ENCODE measurements at places on chromosomes 11 and 22. TPM values are rescaled to one million over a fixed set of nuclear protein-coding genes. Genes with fewer than 3 reads are reported as not detected.

The OR52H1 gene
- polyA plus RNA-seq: not detected

The SLC6A5 gene
- polyA plus RNA-seq: 2.1 TPM

The ADAMTS8 gene
- 1.2 TPM for polyA plus RNA-seq

The ABCG4 gene
- 11.2 TPM for polyA plus RNA-seq

The PRR14L gene
- 15.9 TPM for polyA plus RNA-seq

The UBXN1 gene
- 196 TPM for polyA plus RNA-seq

The CASP5 gene
- 0.37 TPM for polyA plus RNA-seq

The PAX6 gene
- 3.1 TPM for polyA plus RNA-seq

The FGF4 gene
- polyA plus RNA-seq: 0.28 TPM

The IFITM2 gene
- polyA plus RNA-seq: 283 TPM

The SCGB1A1 gene
- not detected for polyA plus RNA-seq

The SYT8 gene
- 0.98 TPM for polyA plus RNA-seq

The KDM4E gene
- 0.17 TPM for polyA plus RNA-seq

The INPPL1 gene
- polyA plus RNA-seq: 48.1 TPM

The UPB1 gene
- polyA plus RNA-seq: 6.7 TPM

The MS4A15 gene
- 0.82 TPM for polyA plus RNA-seq

The SMIM35 gene
- polyA plus RNA-seq: 0.17 TPM

The LUZP2 gene
- polyA plus RNA-seq: 0.98 TPM

The E2F8 gene
- polyA plus RNA-seq: 5.3 TPM

The MMP10 gene
- 1.1 TPM for polyA plus RNA-seq

The C11orf91 gene
- 12.8 TPM for polyA plus RNA-seq

The APOL4 gene
- polyA plus RNA-seq: 4.3 TPM

The CSF2RB gene
- 4.0 TPM for polyA plus RNA-seq

The IFITM10 gene
- 2.6 TPM for polyA plus RNA-seq

The STIP1 gene
- polyA plus RNA-seq: 267 TPM

The CECR2 gene
- polyA plus RNA-seq: 7.1 TPM

The CDC42BPG gene
- 5.3 TPM for polyA plus RNA-seq

The OR10G7 gene
- polyA plus RNA-seq: not detected

The HSCB gene
- 10.2 TPM for polyA plus RNA-seq

The GANAB gene
- 190 TPM for polyA plus RNA-seq

The TMEM191C gene
- polyA plus RNA-seq: 35.3 TPM

The ARL2 gene
- polyA plus RNA-seq: 235 TPM

The CCND1 gene
- 16.4 TPM for polyA plus RNA-seq

The DENND5A gene
- 51.2 TPM for polyA plus RNA-seq

The PRPF19 gene
- polyA plus RNA-seq: 71.6 TPM

The OR5W2 gene
- polyA plus RNA-seq: not detected

The CYTH4 gene
- polyA plus RNA-seq: 6.8 TPM

The OR6T1 gene
- 0.71 TPM for polyA plus RNA-seq

The SYT9 gene
- polyA plus RNA-seq: 4.1 TPM

The HTATIP2 gene
- polyA plus RNA-seq: 46.1 TPM

The CTR9 gene
- polyA plus RNA-seq: 48.6 TPM

The GAL3ST3 gene
- polyA plus RNA-seq: 0.84 TPM

The CSRP3 gene
- 20.3 TPM for polyA plus RNA-seq

The MPZL2 gene
- 4.2 TPM for polyA plus RNA-seq

The ARL14EP gene
- 33.9 TPM for polyA plus RNA-seq

The TRIM49 gene
- 0.53 TPM for polyA plus RNA-seq

The CD248 gene
- 35.5 TPM for polyA plus RNA-seq

The TAGLN gene
- 800 TPM for polyA plus RNA-seq

The XPNPEP3 gene
- 43.5 TPM for polyA plus RNA-seq

The OR51E2 gene
- polyA plus RNA-seq: 0.17 TPM

The C22orf42 gene
- polyA plus RNA-seq: 13.3 TPM

The LARGE1 gene
- polyA plus RNA-seq: 21.8 TPM

The RAG1 gene
- 1.4 TPM for polyA plus RNA-seq

The TSPAN4 gene
- polyA plus RNA-seq: 47.2 TPM

The KCNK7 gene
- polyA plus RNA-seq: 0.26 TPM

The MYOD1 gene
- polyA plus RNA-seq: 0.69 TPM

The SCN3B gene
- polyA plus RNA-seq: 2.4 TPM

All from testis (tissue), 5 donors.